CD4-positive, alpha-beta T cell treated with Interleukin-2 at 100 ng/mL for 4 hours (primary cell): ENCODE measurements at places on chromosomes 1 and 21.

- no peak for DNase-seq
Measured at GRCh38 chr1:24235921-24236788, 49.1 kb upstream of the IFNLR1 start.

DNA sequence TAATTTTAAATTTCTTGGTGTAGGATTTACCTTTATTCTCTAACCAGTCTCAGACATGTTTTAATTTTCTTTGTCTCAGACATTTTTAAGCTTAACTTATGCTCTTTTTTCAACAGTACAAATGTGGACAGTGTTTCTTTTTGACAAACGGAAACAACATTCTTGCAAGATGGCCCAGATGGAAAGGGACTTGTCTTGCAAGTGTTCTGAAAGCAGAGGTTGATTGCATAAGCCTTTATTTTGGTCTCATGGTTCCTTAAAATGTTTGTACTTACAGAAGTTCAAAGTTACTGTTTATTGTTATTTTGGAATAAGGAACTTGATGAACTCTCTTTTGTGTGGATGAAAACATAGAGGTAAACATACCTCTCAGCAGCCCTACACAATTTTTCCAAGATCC, 22.9 kb downstream of the SMAP2 start:
- DNase-seq = no peak

DNA sequence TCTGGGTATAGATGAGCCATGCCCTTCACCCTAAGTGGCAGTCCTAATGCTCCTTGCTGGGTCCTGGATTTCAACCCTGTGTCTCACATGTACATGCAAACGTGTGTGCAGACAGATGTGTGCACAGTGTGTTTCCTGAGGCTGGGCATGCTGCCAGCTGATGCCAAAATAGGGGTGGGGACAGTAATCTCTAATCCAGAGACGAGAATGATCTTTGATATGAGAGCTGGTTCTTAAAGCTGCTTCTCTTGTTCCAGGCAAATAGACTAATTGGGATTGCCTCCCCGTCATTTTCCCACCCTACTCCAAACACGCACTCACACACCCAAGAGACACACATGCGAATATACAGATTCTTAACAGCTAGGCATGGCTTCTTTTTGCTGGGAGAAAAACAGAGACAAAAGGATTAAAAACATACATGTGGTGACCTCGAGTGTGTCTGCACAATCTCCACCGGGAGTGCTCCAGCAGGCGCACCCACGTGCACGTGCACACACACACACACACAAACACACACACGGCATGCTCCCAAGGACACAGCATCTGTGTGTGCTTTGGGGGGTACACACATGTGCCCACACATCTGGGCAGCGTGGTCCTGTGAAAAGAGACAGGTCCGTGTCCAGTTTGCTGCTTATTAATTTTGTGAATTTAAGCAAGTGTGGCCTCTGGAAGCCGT, 102.1 kb upstream of the ZBTB40 start:
- DNase-seq = no peak

DNA sequence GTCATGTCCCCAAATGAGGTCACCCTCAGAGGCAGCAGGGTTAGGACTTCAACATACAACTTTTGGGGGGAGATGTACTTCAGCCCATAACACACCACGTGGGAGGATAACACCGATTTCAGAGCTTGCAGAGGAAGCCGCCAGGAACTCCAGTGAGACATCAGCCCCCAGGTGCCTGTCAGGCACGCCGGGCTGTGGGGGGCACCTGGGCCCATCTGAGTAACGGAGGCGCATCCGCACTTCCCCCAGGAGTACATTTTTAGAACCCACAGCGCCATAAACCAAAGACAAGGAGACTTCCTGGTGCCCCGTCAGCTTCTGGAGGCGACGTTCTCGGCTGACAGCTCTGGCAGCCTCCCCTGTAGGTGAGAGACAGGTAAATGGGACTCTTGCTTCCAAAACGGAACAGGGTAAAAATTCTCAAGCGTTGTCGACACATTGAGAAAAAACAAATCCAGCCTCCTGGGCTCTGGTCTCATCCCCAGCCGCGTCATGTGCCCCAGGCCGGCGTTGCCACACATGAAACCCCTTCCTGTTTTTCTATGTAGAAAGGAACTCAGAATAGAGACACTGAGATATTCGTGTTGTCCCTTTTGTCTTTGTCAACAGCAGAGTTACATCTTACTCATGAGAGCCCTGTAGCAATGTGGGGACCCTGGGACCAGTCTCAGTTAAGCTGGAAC, 93.3 kb downstream of the PDE9A start:
- peak; percentile 57 for DNase-seq

- no peak for DNase-seq
Measured at GRCh38 chr1:119372503-119373086, 4.0 kb downstream of the HAO2 start.

DNA sequence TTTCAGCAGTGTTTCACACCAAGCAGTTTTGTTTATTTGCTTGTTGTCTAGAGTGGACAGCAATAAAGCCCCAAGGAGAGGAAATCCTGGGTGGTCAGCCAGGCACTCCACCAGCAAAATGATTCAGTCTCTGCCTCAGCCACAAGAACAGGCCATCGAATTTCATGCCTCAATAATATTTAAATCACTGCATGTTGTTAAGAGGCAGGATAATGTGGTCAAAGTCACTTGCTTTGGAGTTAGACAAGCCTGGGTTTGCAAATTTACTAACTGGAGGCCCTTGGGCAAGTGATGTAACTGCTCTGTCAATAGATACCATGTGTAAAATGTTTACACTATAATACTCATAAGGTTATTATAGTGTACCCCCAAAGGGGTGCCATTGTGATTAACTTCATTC, 349.6 kb downstream of the LMO4 start:
- no peak for DNase-seq

DNA sequence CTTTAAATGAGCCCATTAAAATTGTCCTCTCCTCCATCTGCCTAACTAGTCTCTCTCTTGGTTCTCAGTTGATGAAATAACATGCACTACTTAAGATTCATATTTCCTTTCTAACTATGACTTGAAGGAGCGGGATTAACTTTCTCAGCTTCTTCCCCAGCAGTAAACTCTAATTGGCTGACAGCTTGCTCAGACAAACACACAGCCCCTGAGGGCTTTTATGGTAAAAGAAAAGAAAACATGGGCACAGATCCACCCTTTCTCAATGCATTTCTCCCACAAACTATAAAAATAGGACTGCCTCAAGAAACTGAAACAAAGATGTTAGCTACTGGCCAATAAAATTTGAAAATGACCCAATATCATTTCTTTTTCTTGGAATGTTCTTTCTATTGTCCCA, 703.1 kb downstream of the ADGRL2 start:
- no peak for DNase-seq

GRCh38 chr21:37659874-37660273, 256.4 kb downstream of the KCNJ6 start:
- DNase-seq = no peak

- no peak for DNase-seq
Measured at GRCh38 chr21:45826676-45827301, 154.8 kb upstream of the COL6A1 start.

DNA sequence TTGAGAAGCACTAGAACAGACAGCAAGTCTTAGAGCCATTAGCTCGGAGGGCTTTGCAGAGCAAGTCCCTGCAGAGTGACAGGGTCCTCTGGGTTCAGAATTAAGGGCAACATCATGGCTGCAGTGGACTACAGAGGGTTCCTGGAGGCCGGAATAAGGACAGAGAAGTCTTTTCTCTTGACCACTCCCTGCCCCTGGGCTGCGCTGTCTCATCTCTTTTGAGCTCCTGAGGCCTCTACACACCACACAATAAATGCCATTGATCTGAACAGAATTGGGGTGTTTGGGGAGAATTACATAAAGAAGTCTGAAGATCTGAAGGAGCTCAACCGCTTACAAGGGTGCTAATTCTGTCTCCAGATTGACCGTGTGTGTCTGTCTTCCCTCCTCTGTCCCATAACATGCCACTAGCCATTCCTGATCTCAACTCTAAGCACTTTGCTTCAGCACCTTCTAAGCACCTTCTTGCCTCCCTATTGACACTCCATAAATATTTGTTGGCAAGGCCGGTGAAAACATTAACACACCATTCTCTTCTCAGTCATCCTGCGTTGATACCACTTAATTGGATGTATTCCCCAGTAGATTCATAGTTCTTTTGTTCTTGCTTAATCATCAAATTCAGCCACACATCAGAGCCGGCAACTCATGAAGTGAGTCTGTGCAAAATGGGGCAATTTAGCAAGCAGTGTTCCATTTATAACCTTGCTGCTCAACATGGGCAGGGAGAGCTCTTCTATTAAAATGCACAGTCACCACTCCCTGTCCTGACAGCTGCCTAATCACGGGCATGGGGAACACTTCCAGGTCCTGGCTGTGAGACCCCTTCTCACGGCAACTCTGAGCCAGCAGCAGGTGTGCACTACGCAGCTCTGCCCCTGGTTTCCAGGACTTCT, 49.7 kb downstream of the NMNAT2 start:
- no peak for DNase-seq

GRCh38 chr1:30462166-30462565, 261.2 kb downstream of the MATN1 start:
- DNase-seq = no peak

DNA sequence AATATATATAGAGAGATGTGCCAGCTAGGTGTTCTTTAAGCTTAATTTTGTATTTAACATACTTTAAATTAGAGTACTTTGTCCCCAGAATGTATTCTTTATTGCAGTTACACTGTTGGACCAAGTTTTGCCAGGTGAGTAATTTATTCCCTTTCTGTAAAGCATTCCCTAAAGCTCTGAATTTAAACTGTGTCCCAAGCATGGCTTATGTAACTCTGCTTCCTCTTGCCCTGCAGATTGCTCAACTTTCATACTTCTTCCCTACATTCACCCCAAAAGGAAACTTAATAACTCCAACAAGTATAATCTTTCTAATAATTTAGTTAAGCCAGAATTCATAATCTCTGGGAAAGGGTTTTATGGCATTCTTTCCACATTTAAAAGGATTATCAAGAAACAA, 5.6 kb downstream of the LYPLAL1 start:
- no peak for DNase-seq

- no peak for DNase-seq
Measured at GRCh38 chr1:46438346-46438745, 44.2 kb downstream of the FAAH start.

DNA sequence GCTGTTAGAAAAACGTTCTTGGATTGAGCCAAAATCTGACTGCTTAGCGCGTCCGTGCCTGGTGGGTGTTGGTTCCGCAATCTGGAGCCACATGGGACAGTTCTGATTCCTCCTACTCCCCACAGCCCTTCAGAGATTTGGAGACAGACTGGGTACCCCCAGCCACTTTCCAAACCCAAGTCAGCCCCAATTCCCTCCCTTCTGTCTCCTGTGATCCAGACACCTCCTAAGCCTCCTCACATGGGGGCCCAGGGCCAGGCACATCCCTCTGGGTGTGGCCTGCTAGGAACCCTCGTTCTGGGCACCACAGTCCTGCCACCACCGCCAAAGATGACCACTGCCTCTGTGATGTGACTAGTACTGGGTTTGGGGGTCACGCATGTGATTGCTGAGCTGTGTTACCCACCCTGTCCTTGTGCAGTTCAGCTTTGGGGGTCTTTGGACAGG, 4.8 kb downstream of the PLA2G5 start:
- DNase-seq = no peak

DNA sequence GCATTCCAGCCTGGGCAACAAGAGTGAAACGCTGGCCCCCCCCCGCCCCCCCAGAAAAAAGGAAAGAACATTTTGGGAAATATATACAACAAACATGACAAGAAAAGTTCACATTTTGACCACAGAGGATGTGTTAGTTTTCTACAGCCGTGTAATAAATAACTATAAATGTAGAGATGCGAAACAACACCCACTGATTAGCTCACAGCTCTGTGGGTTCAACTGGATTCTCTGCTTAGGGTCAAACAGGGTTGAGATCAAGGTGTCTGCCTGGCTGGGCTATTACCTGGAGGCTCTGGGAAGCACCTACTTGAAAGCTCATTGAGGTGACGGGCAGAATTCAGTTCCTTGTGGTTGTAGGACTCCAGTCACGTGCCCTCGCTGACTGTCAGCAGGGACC, 11.1 kb upstream of the VPS26C start:
- DNase-seq = no peak

- no peak for DNase-seq
Measured at GRCh38 chr1:33379631-33380354, 51.1 kb downstream of the PHC2 start.

- DNase-seq = no peak
Measured at GRCh38 chr1:55197099-55197498, 18.1 kb downstream of the USP24 start.

- no peak for DNase-seq
Measured at GRCh38 chr1:206698011-206698410, 13.3 kb downstream of the MAPKAPK2 start.

- peak; percentile 11 for DNase-seq
Measured at GRCh38 chr1:84436876-84437655, 38.8 kb downstream of the DNASE2B start.

- no peak for DNase-seq
Measured at GRCh38 chr1:112285316-112285715, 110.7 kb upstream of the CTTNBP2NL start.

GRCh38 chr1:173775578-173776226, 48.8 kb upstream of the DARS2 start:
- no peak for DNase-seq

DNA sequence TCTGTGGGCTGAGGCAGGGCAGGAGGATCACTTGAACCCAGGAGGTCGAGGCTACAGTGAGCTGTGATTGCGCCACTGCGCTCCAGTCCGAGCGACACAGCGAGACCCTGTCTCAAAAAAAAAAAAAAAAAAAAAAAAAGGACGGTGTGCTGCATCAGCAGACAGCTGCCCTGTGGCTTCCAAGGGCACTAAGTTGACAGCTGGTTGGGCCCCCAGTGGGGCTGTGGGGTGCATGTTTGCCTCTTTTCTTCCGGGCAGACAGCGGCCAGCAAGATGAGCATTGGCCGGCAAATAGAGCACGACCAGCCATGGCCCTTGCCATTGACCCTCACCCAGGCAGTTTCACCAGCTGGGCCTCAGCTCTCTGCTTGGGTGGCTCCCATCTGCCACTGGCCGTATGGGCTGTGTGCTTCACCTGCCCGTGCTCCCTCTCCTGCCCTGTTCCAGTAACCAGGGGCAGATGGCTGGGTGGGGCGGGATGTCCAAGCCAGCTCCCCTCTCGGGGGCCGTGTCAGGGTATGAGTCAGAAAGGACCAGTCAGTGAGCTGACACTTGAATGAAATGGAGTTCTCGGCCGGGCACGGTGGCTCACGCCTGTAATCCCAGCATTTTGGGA, 12.3 kb upstream of the SLC25A34 start:
- DNase-seq = no peak

- DNase-seq = no peak
Measured at GRCh38 chr1:171833091-171833825, 8.0 kb upstream of the DNM3 start.

DNA sequence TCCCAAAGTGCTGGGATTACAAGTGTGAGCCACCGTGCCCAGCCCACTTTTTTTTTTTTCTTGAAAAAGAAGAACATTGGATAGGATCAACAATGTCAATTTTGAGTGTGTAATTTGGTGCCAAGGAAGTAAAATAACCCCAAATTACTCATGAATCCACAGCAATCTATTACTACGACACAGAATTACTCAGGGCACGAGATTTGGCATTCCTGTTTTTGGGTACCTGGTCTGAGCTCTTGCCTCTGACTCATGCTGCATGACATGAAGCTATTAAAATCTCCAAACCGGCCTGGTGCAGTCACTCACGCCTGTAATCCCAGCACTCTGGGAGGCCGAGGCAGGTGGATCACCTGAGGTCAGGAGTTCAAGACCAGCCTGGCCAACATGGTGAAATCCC, 10.4 kb downstream of the RNF19B start:
- DNase-seq = no peak

- DNase-seq = no peak
Measured at GRCh38 chr1:213987422-213987926, 299 bp upstream of the PROX1 start.

- DNase-seq = no peak
Measured at GRCh38 chr1:181028615-181029014, 5.2 kb upstream of the MR1 start.

- DNase-seq = no peak
Measured at GRCh38 chr1:97258597-97258996, 537.0 kb downstream of the PTBP2 start.
